A549 treated with Mapracorat at 1 μM for 4 hours (cell line): ENCODE measurements at places on chromosomes 5 and 9. TPM values are rescaled to one million over a fixed set of nuclear protein-coding genes. Genes with fewer than 3 reads are reported as not detected.

The CCDC187 gene
- total RNA-seq = 0.05 TPM in 1 of 5 replicates, not detected in the others

The SCGB3A1 gene
- not detected in 5 replicates for total RNA-seq

The RMI1 gene
- 11.2 to 14.2 TPM (median 13.7 TPM) in 5 replicates for total RNA-seq

The NTNG2 gene
- 0.98 to 3.1 TPM (median 2.1 TPM) in 5 replicates for total RNA-seq

The OR1J2 gene
- not detected in 5 replicates for total RNA-seq

The PFN3 gene
- not detected in 5 replicates for total RNA-seq

The PCDHGA3 gene
- total RNA-seq = not detected in 5 replicates

The PHF24 gene
- total RNA-seq = 0.07 to 0.42 TPM (median 0.24 TPM) in 5 replicates

The KCNMB1 gene
- not detected in 5 replicates for total RNA-seq

The TAS2R1 gene
- total RNA-seq = not detected in 5 replicates

The PIP5K1B gene
- not detected in 5 replicates for total RNA-seq

The SLC2A6 gene
- 13.2 to 22.2 TPM (median 21.4 TPM) in 5 replicates for total RNA-seq

The NFX1 gene
- 29.2 to 34.1 TPM (median 31.0 TPM) in 5 replicates for total RNA-seq

The HOMER1 gene
- total RNA-seq = 4.1 to 5.3 TPM (median 4.5 TPM) in 5 replicates

The EXOSC2 gene
- total RNA-seq = 48.2 to 73.3 TPM (median 50.2 TPM) in 5 replicates

The AHRR gene
- total RNA-seq = 3.2 to 4.5 TPM (median 3.8 TPM) in 5 replicates

The SCGB3A2 gene
- total RNA-seq = not detected in 5 replicates

The RANBP3L gene
- total RNA-seq = not detected in 5 replicates

The PCSK1 gene
- total RNA-seq = 0.14 to 0.29 TPM (median 0.22 TPM) in 5 replicates

The AMBP gene
- 6.7 to 9.1 TPM (median 7.4 TPM) in 5 replicates for total RNA-seq

The NEUROG1 gene
- total RNA-seq = not detected in 5 replicates

The DND1 gene
- total RNA-seq = 0.66 to 1.0 TPM (median 0.88 TPM) in 5 replicates

The ESM1 gene
- not detected in 5 replicates for total RNA-seq

The PCDHB15 gene
- 0.06 to 0.11 TPM (median 0.10 TPM) in 3 of 5 replicates, not detected in the others for total RNA-seq

The PCDHGB7 gene
- 0.05 to 0.10 TPM (median 0.07 TPM) in 3 of 5 replicates, not detected in the others for total RNA-seq

The GZMA gene
- total RNA-seq = not detected in 5 replicates

The TTC23L gene
- not detected in 5 replicates for total RNA-seq

The TNIP1 gene
- total RNA-seq = 131 to 144 TPM (median 138 TPM) in 5 replicates

The DIRAS2 gene
- 0.06 to 0.13 TPM in 2 of 5 replicates, not detected in the others for total RNA-seq

The SLC6A19 gene
- total RNA-seq = 0.13 to 0.22 TPM (median 0.19 TPM) in 5 replicates

The AFAP1L1 gene
- total RNA-seq = 9.9 to 14.9 TPM (median 13.1 TPM) in 5 replicates

The MOCS2 gene
- total RNA-seq = 27.9 to 34.8 TPM (median 31.6 TPM) in 5 replicates

The LTC4S gene
- 0.58 TPM in 2 of 5 replicates, not detected in the others for total RNA-seq

The ANKRD20A1 gene
- 0.68 to 1.9 TPM (median 1.2 TPM) in 5 replicates for total RNA-seq

The NOL8 gene
- total RNA-seq = 29.5 to 31.4 TPM (median 30.4 TPM) in 5 replicates

The TLX3 gene
- not detected in 5 replicates for total RNA-seq

The PRDM12 gene
- 0.23 to 0.39 TPM (median 0.29 TPM) in 5 replicates for total RNA-seq

The ANKRD55 gene
- total RNA-seq = 0.06 TPM in 1 of 5 replicates, not detected in the others

The SPATA31C1 gene
- not detected in 5 replicates for total RNA-seq

The ATP10B gene
- not detected in 5 replicates for total RNA-seq

The LOX gene
- total RNA-seq = 1.2 to 2.1 TPM (median 1.7 TPM) in 5 replicates

The LCN12 gene
- 1.0 to 1.9 TPM (median 1.3 TPM) in 5 replicates for total RNA-seq

The NUDT12 gene
- total RNA-seq = 1.5 to 1.9 TPM (median 1.7 TPM) in 5 replicates

The DBH gene
- total RNA-seq = not detected in 5 replicates

The KIF4B gene
- 0.02 TPM in 1 of 5 replicates, not detected in the others for total RNA-seq

The TRAF1 gene
- total RNA-seq = 2.2 to 3.2 TPM (median 2.5 TPM) in 5 replicates

The RLN1 gene
- total RNA-seq = 0.20 TPM in 1 of 5 replicates, not detected in the others

The SLC46A2 gene
- not detected in 5 replicates for total RNA-seq

The C5orf52 gene
- total RNA-seq = not detected in 5 replicates

The SIT1 gene
- total RNA-seq = not detected in 5 replicates

The DDX4 gene
- total RNA-seq = not detected in 5 replicates

The INSL6 gene
- total RNA-seq = not detected in 5 replicates

The CCL28 gene
- 0.04 to 0.17 TPM (median 0.11 TPM) in 4 of 5 replicates, not detected in the other for total RNA-seq

The QRFP gene
- not detected in 5 replicates for total RNA-seq

The CEP120 gene
- total RNA-seq = 7.6 to 11.2 TPM (median 9.6 TPM) in 5 replicates

The ARID3C gene
- 0.09 to 0.39 TPM (median 0.17 TPM) in 5 replicates for total RNA-seq

The CNTNAP3 gene
- 6.4 to 10.4 TPM (median 8.8 TPM) in 5 replicates for total RNA-seq

The SNAPC3 gene
- total RNA-seq = 13.9 to 20.8 TPM (median 17.4 TPM) in 5 replicates

The PCDHGB1 gene
- total RNA-seq = 1.3 to 2.0 TPM (median 1.9 TPM) in 5 replicates

The RGP1 gene
- total RNA-seq = 12.2 to 16.2 TPM (median 15.3 TPM) in 5 replicates
